GM04504 (cell line): ENCODE measurements at places on chromosomes 6 and 20.

GRCh38 chr6:31577579-31577966 is 2.2 kb downstream of the TNF start:
- DNase-seq: no peak

DNA sequence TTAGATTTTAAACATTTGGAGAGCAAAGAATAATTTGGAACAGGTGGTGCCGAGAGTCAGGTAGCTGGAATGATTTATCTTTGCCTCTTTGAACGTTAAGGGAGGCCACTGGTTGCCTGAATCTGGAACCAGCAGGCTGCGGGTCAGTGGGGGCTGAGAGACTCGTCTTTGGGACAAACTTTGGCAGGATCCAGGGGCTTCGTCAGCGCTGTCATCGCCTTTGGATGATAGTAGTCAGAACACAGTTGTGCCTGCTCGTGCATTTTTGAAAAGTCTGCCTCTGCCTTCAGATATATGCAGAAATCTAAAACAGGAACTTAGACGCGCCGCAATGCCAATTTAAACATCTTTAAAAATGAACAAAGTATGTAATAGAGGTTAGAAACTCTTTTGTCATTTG is 5.0 kb downstream of the EYA2 start:
- DNase-seq: no peak

DNA sequence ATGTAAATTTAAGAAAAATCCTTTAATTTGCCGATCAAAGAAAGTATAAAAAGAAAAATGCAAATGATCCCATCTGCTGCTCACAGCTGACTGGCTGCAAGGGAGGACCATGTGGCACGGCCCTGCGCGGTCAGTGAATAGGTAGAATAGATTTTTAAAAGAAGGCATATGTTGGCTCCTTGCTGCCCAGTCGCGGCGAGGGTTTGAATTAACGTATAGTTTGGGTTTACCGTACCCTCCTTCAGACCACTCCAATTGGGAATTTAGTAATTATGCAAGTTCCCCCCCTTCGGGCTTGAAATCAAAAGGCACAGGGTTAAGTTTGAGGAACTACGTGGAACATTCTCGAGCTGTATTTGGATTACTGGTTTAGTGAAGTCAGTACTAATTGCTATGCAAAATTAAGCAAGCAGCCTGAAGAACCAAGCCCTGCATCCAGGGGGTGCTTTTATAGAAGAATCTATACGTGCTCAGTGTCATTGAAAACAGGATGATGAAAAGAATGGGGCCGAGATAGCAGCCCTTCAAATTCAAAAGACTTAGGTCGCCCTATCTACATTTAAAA is 1.1 kb upstream of the BEND3 start:
- no peak for DNase-seq

GRCh38 chr6:54768494-54768893 is 78.1 kb upstream of the FAM83B start:
- DNase-seq: no peak

DNA sequence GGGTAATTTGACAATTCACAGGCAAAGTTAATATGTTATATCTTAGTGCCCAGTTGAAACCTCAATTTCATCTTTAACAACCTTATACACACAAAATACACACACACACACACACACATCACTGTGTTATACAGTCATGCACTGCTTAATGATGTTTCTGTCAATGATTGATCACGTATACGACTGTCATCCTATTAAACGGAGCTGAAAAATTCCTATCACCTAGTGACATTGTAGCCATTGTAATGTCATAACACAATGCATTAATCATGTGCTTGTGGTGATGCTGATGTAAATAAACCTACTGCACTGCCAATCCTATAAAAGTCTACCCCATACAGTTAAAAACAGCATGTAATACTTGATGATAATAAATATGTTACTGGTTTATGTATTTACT is 64.8 kb upstream of the HLA-E start:
- no peak for DNase-seq

DNA sequence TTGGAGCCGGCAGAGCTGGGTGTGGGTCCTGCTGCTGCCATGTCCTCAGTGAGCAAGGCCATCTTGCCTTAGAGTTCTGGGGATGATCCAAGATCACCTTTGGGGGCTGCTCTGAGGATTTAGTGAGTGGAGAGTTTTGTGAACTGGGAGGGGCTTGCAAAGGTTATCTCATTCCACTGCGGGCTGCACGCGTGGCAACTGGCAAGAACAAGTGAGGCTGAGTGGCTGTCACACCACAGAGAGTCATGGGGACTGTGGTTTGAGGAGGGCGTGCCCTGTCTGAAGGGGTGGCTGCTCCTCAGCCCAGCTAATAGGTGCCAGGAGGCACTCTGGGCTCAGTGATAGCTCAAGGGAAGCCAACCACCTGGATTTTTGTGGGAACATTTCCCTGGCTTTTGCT is 37.6 kb downstream of the TTLL9 start:
- DNase-seq: no peak

GRCh38 chr6:69622924-69623323 is 173.9 kb downstream of the LMBRD1 start:
- DNase-seq: no peak

DNA sequence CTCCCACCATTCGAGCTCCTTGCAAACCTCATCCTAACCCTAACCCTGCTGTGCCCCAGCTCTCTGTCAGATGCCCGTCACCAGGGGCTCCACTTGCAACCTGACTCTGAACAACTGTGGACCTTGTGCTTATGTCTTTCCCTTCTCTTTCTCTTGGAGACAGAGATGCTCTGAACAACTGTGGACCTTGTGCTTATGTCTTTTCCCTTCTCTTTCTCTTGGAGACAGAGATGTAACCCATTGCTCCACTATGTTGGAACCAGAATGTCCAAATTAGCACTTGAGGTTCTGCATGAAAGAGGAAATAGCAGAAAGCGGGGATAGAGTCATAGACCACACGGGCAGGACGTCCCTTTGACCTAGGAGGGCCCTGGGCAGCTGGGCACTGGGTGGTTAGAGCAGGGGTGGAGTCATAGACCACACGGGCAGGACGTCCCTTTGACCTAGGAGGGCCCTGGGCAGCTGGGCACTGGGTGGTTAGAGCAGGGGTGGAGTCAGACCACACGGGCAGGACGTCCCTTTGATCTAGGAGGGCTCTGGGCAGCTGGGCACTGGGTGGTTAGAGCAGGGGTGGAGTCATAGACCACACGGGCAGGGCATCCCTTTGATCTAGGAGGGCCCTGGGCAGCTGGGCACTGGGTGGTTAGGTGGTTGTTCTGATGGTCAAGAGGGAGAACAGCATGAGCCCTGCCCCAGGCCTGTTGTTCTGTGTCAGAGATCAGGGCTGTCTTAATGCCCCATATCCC is 22.2 kb downstream of the PCMTD2 start:
- DNase-seq: no peak

DNA sequence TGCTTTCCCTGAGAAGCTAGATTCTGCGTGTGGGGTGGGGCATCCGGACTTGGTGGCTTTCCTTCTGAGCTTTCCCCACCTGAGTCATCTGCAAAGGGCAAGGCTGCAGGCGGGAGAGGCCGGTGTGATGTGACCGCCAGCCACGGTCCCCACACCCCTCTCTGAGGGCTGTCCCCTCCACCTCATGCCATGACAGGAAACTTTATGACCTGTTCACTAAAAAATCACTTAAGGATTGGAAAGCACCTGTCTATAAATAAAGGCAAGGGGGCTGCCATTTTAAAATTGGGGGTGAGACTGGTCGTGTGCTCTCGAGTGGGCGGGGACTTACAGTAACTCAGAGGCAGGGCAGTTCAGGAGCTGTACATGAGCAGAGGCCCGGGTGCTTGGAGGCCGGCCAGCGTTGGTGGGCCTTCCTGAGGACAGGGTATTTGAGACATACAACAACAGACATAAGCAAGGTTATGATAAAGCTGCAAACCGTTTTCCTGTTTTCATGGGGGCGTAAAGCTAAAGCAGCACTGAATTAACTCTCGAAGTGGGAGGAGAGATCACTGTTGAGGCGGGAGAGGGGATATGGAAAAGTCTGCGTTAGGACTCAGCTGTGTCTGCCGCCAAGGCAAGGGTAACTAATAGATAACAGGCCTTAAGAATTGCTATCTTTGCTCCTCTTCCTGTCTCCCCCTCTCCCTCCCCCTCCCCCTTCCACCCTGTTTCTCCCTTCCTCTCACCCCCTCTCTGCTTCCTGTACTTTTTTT is 16.1 kb upstream of the SERPINB1 start:
- DNase-seq: no peak

- DNase-seq: no peak
These were observed 29.3 kb downstream of the SLC2A4RG start for GRCh38 chr20:63768591-63769515.

DNA sequence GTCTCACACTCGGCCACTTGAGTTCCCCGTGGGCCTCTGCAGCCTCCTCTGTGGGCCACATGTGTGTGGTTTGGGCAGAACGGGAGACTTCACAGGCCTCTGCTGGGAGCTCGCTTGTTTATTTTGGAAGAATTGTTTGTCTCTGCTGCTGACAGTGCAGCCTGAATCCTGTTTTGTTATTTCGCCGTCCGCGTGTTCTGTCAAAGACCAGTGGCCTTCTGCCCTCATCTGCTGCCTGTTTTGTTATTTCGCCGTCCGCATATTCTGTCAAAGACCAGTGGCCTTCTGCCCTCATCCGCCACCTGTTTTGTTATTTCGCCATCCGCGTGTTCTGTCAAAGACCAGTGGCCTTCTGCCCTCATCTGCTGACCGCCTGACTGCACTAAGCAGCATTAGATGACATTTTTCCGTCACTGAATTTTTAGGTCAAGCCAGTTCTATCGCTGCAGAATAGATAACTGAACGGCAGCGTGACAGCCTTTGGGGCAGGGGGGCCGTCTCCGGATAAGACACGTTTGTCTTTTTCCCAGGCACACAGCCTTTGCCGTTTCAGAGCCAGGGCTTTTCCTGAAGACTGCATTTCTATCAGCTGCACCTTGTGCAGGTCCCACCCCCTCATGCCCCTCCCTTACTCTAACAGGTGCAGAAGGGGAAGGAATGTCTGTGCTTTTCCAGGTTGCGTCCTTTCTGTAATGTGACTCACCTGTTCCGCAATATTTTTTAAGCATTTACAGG is 158.5 kb upstream of the AFDN start:
- no peak for DNase-seq
